ENCODE measurements at places on chromosomes 1 and 21.

GRCh38 chr1:40532844-40533424, 1.5 kb downstream of the ZNF684 start:
- DNase-seq: no peak

GRCh38 chr1:203768256-203768655, 3.3 kb downstream of the LAX1 start:
- no peak for DNase-seq

- DNase-seq: no peak
Measured at GRCh38 chr1:207806531-207807325, 54.9 kb downstream of the CD46 start.

- DNase-seq: no peak
Measured at GRCh38 chr1:198902655-198903054, 263.8 kb downstream of the PTPRC start.
